LHCN-M2 (cell line): ENCODE measurements at places on chromosomes 6 and 20. TPM values are rescaled to one million over a fixed set of nuclear protein-coding genes. Genes with fewer than 3 reads are reported as not detected.

GRCh38 chr6:56807326-56807988 lies 147.4 kb upstream of the BEND6 start:
- DNase-seq: peak; percentile 22

Gene PSMG4
- total RNA-seq: 29.9 and 30.6 TPM in 2 replicates

DNA sequence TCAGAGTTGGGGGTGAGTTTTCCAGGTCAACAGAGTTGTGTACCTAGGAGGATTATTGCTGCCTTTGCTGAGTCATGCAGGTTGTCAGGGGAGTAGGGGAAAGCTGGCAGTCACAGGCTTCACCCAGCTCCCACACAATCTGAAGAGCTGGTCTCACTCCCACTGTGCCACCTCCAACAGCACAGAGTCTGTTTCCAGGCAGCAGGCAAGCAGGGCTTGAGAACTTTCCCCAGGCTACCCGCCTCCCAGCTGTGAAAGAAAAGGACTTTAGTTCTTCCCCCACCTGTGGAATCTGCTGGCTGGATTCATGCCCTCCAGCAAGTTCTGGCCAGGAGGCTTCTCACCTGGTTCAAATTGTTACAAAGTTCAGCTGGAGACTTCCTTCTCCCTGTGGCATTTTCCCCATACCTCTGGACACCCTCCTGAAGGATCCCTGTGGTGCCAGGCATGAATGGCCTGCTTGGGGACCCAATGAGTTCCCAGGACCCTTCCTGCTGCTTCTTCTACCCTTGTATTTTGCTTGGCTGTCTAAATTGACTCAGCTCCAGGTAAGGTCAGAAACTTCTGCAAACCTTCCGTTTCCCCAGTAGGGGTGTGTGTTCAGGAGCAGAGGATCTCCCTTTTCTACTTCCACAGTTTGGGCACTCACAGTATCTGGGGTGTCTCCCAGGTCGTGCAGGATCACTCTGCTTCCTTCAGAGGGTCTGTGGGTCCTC lies 378.1 kb upstream of the MAN1A1 start:
- DNase-seq: no peak

- DNase-seq: peak; percentile 58
Measured at GRCh38 chr6:72619883-72620696, 1.8 kb upstream of the KCNQ5 start.

Gene PXMP4
- 5.5 and 6.7 TPM in 2 replicates for total RNA-seq

GRCh38 chr6:149316108-149316727 lies 1.3 kb upstream of the TAB2 start:
- DNase-seq: no peak

- DNase-seq: peak; percentile 70
Measured at GRCh38 chr6:33700391-33701050, 11.0 kb downstream of the UQCC2 start.

DNA sequence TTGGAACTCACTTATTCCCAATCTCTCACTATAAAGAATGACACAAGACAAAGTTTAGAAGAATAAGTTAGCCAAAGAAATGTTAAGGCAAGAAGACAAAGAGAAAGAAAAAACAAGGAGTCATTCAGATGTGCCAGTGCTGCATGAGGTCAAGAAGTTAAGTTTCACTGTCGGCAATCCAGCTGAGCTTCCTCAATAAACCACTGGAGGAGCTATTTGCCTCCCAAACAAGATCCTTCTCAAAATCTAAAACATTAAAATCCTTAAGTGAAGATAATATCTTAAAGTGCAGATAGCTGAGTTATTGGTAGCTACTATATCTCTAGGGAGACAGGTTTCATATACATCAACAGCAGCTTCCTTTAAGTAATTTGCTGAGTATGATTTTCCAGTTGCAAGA lies 512.3 kb downstream of the HDGFL1 start:
- no peak for DNase-seq

Gene AFG1L
- 3.8 and 6.6 TPM in 2 replicates for total RNA-seq
